ENCODE measurements at places on chromosomes 4 and X.

GRCh38 chr4:109729117-109729717 is 653 bp downstream of the PLA2G12A start:
- no peak for DNase-seq

- DNase-seq, result no peak
Observed at GRCh38 chr4:94341481-94342370, 910 bp downstream of the HPGDS start.

DNA sequence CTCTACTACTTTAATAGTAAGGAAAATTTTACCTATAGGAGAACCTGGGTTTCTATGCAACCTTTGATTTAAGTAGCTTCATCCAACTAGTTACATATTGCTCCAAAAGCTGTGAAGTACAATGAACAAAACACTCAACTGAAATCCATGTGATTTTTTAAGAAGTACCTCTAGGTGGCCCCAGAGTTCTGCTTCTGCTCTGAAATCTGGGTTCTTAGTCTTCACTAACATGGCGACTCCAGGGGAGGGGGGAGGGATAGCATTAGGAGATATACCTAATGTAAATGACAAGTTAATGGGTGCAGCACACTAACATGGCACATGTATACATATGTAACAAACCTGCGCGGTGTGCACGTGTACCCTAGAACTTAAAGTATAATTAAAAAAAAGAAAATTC is 73.4 kb upstream of the MAGEB2 start:
- DNase-seq, result no peak

DNA sequence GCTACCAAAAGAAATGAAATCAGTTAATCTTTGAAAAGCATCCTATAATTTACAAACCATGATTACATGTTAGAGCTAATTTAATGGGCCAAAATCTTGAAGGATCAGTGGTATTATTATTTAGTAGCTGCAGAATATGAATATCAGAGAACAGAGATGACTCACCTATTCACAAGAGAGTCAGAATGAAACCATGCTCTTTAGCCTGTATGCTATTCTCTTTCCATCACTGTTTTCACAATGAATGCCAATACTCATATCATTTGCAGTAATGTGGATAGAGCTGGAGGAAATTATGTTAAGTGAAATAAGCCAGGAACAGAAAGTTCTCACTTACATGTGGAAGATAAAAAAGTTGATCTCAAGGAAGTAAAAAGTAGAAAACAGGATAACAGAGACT is 414.1 kb downstream of the CENPC start:
- DNase-seq, result no peak

- DNase-seq, result no peak
Observed at GRCh38 chr4:106809076-106809475, 227.0 kb downstream of the DKK2 start.

- DNase-seq, result no peak
Observed at GRCh38 chr4:94634271-94634670, 123.5 kb upstream of the BMPR1B start.

- no peak for DNase-seq
Observed at GRCh38 chr4:189098932-189099696, 841.6 kb upstream of the FRG1 start.

GRCh38 chr4:105433421-105433820 is 40.4 kb downstream of the PPA2 start:
- no peak for DNase-seq

GRCh38 chr4:158597879-158598596 is 73.6 kb downstream of the C4orf46 start:
- no peak for DNase-seq

DNA sequence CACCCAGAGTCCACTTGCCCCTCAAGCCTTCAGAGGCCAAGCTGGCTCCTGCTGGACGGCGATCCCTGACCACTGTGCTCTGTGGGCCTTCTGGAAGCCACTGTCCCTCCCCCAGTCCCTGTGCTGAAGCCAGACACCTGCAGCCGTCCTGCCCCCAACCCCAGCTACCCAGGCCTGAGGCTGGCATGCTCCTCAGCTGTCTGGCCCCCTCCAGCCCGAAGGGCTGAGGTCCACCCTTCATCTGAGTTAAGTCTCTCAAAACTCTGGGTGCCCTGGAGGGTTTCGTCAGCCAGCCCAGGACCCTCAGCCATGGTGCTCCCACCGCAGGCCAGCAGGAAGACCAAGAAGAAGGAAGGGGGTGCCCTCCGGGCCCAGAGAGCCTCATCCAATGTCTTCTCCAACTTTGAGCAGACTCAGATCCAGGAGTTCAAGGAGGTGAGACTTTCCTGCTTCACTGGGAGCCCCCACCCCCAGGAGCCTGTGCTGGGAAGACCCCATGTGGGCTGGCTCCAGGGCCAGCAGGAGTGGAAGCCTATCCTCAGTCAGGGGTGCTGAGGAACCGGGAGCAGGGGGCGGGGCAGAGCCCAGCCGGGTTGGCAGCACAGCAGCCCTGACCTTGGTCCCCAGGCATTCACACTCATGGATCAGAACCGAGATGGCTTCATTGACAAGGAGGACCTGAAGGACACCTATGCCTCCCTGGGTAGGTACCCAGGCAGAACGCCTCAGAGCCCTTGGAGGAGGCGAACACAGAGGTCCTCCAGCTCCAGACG is 4.2 kb downstream of the MYL5 start:
- DNase-seq, result no peak

GRCh38 chr4:185709802-185710486 is 102.0 kb downstream of the SORBS2 start:
- no peak for DNase-seq

GRCh38 chrX:110987292-110987691 is 108.7 kb upstream of the PAK3 start:
- no peak for DNase-seq

- DNase-seq, result no peak
Observed at GRCh38 chr4:147340591-147341120, 140.2 kb upstream of the EDNRA start.

DNA sequence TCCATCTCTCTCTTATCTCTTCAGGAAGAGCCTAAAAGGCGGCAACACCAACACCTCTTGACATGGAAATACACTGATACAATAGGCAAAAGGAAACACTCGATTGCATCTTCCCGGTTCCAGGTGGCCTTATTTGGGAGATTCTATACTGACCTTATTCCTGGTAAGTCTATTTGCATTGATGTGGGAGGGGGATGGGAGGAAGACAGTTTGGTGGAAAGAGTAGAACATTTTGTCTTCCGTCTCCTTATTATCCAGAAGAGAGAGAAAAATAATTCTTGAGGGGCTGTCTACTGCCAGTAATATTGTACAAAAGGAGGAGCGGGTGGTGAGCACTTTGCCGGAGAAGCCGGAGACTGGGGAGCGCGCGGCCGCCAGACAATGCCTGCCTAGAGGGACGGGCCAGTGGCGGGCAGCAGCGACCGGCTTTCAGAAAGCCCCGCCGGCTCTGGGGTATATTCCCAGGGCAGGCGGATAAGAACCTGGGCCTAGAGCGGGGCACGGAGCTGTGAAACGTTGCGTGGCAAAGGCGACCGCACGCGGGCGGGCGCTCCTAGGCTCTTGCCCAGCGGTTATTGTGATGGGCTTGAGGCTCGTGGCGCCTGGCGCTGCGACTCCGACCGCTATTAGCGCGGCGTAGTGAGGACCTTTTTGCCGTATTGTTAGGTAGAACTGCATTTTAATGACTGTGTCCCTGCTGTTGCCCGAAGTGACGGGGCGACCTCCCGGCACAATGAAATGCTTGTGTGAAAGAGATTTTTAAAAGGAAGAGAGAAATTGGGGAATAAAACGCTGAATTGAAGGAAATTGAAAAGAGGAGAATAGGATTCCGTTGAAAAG is 518 bp downstream of the PRDM8 start:
- DNase-seq, result no peak

DNA sequence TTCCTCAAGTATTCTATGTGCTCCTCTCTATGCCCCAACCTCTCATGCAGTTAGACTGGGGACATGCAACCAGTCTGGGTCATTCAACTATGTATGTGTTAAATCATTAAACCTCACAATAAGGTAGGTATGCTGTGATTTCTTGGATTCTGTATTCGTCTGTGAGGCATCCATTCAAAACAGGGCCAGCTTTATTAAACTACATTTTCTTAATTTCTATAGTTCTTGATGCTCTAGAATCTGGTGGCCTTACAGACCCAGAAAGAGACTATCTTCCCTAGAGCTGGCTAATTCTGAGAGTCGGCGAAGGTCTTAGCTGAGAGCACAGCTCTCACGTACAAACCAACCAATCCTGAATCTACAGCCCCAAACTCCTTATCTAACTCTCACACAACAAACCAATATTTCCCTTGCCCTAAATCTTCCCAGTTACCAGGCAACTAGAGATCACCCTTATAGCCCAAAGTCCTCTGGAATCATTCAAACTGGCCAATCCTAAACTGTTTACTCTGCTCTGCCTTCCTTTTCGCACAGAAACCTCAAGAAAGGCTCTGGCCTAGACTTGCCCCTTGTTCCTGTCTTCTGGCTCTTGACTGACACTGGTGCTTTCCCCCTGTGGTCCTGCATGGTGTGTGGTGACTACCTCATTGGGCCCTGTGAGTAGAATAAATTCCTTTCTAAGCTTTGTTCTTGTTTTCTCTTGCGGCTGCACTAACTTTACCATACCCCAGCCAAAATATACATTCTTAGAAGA is 203.5 kb upstream of the TET2 start:
- DNase-seq, result no peak

- DNase-seq, result no peak
Observed at GRCh38 chrX:11080741-11081305, 30.3 kb upstream of the HCCS start.

GRCh38 chr4:111045992-111046391 is 423.1 kb upstream of the PITX2 start:
- no peak for DNase-seq

- no peak for DNase-seq
Observed at GRCh38 chrX:49075347-49075746, 1.5 kb upstream of the PRAF2 start.

- DNase-seq, result no peak
Observed at GRCh38 chr4:17707671-17708070, 73.8 kb downstream of the FAM184B start.

GRCh38 chr4:7624396-7624980 is 189.8 kb upstream of the PSAPL1 start:
- no peak for DNase-seq

DNA sequence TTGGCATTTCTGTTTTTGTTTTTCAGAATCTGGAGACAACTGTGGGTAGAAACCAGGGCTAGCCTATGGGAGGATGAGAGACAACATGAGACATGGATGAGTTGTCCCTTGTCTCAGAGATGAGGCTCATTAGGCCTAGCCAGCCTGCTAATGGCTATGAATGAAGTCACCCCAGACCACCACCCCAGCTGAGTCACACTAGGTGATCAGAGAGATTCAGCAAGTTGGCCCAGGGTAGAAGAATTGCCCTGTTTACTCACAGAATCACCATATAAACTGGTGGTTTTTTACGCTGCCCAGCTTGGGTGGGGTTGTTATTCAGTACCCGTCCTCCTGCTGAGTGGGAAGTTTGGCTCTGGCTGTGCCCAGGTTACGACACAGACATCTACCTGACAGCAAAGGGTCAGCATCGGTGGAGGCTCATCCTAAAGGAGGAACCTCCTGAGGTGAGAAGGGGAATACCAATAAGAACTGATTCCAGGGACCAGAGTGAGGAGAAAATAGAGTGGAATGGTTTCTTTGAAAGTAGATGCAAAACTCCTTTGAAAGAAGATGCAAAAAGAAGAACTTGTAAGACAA is 17.2 kb upstream of the ARSJ start:
- DNase-seq, result no peak

DNA sequence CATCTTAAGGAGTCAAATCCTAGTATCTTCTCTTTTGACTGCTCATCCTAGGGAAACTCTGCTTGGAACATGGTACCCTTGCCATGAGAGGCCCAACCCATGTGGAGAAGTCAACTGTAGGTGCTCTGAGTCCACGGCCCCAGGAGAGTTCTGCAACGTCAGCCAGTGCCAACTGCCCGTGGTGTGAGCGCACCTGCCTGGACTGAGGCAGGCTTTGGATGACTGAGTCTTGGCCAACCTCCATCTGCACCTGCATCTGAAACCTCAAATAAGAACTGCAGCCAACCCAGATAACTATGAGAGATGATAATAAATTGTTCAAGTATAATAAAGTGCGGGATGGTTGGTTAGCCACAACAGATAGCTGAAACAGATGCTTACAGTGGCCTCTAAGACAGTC is 772.0 kb downstream of the TRIML1 start:
- no peak for DNase-seq

DNA sequence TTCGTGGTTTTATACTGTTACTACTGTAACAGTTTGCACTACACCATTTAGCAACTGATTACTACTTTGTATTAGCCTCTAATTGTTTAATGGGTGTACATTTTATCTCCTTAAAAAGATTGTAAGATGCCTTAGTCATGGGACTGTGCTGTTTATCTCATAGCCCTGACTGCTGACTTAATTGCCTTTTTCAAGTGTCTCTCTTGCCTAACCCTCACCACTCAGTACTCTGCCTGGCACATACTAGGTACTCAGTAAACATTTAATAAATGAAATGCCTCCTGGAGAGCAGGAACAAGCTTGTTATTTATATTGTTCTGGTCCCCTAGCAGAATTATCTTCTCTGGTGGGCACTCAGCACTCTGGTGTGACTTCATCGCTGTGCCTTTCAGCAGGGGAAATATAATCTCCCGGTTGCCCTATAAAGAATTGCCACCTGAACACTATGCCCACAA is 1.7 kb upstream of the STIM2 start:
- no peak for DNase-seq

DNA sequence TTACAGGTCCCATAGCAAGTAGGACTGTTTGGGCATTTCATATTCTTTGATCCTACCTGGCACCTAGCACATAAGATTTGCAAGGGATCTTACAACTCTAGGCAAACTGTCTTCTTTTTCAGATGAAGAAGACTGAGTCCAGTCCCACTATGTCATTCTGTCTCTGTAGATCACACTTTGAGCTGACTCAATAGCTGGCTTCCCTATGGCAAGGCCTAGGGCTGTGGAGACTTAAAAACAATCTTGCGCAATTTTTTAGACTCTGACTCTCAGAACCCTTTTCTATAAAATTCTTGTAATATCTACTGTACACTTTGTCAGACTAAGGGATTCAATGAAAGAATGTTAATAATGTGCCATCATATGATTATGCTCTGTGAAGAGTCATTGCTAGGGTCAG is 26.7 kb downstream of the OTC start:
- DNase-seq, result no peak

GRCh38 chr4:7890635-7891393 is 48.8 kb downstream of the AFAP1 start:
- no peak for DNase-seq

- no peak for DNase-seq
Observed at GRCh38 chr4:166501941-166502382, 628.9 kb downstream of the TLL1 start.

DNA sequence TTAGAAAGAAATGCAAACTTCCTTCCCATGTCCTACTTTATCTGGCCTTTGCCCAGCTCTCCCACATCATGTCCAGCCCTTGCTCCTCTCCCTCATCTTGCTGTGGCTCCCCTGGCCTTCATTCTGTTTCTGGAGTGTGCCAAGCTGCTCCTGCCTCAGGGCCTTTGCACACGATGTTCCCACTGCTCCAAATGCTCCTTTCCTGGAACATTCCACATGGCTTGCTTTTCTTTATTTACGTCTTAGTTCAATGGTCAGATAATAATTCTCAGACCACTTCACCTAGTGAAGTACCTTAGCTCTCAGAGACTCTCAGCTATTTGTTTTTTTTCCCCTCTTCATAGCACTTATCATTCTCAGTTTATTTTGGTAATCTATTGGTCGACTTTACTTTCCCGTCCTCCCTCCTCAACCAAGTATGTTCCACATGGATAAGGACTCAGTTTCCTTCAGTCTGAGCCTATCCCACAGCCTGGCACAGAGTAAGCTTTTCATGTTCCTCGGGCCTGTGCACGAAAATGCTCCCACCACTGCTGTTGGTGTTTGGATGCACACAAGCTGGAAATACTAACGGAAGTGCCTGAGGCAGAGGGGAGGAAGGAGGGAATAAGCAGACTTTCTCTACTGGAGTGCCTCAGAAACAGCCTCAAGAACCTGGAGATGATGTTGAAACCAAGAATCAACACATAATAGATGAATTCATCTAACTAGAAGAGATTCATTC is 23.4 kb upstream of the MAP9 start:
- no peak for DNase-seq

Data from activated CD4-positive, alpha-beta T cell treated with anti-CD3 and anti-CD28 coated beads, Interleukin-2, amount 50 U/mL, for 1 hour (primary cell).